Tibial artery (tissue), 4 donors: ENCODE measurements at places on chromosomes 13 and 19.

- peak; percentile 89 for DNase-seq
Measured at GRCh38 chr19:7534531-7535046, 928 bp upstream of the PNPLA6 start.

- peak; percentile 68 for DNase-seq
Measured at GRCh38 chr13:97855570-97856303, 97.7 kb upstream of the IPO5 start.

- DNase-seq = peak; percentile 64
Measured at GRCh38 chr13:113883314-113883811, 19.5 kb upstream of the GAS6 start.

- DNase-seq = peak; percentile 81
Measured at GRCh38 chr13:37869756-37870488, at the start of gene TRPC4. Gene TRPC4 (minus strand): TSS chr13:37869772. CDS start chr13:37783333, 86,439 bp downstream.

- no peak for DNase-seq
Measured at GRCh38 chr19:7762719-7763293, at the start of gene CLEC4M. Gene CLEC4M (plus strand): TSS chr19:7763243. CDS start chr19:7763267, 24 bp downstream.
